CD8-positive, alpha-beta memory T cell (primary cell): ENCODE measurements at places on chromosomes 3 and 15. TPM values are rescaled to one million over a fixed set of nuclear protein-coding genes. Genes with fewer than 3 reads are reported as not detected.

The HTD2 gene
- total RNA-seq: 12.4 TPM

The PRR23B gene
- total RNA-seq: not detected

The EFCAB12 gene
- 0.40 TPM for total RNA-seq

The SNURF gene
- total RNA-seq: 22.8 TPM

The PYGO1 gene
- total RNA-seq: not detected

The TTC14 gene
- 37.2 TPM for total RNA-seq

The CCR5 gene
- total RNA-seq: 3.4 TPM

GRCh38 chr15:89776274-89777072, at the start of gene MESP2:
Gene MESP2 (plus strand): TSS chr15:89776332. CDS start chr15:89776358, 26 bp downstream.
- no peak within 1 kb of the TSS for H3K27ac ChIP-seq
- peaks cover 16% of the 10 kb centered on the region for H3K27me3 ChIP-seq
- no peaks in the 10 kb centered on the region for H3K36me3 ChIP-seq
- H3K4me3 ChIP-seq: no peak within 1 kb of the TSS
- DNase-seq: peak; percentile 18

DNA sequence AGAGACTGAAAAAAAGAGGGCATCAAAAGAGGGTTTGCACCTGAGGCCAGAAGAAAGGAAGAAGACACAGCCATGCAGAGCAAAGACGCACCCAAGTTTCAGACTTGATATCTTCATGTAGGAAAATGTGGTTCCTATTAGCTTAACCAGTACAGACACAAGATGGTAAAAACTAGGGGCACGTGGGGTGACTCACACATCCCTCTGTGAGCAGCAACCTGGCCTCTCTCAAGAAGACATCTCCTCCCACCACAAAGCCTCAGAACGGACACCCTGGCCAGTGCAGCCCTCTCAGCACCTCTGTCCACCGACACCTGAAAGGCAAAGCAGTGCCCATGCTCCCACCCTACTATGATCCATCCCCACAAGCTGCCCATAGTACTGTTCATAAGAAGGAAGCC, 33.3 kb downstream of the GLB1 start:
- DNase-seq: no peak
- peaks cover 3% of the 10 kb centered on the region for H3K36me3 ChIP-seq
- H3K27ac ChIP-seq: no peak overlapping the region

GRCh38 chr3:62586356-62586755, 213.0 kb upstream of the FEZF2 start:
- no peaks in the 10 kb centered on the region for H3K27me3 ChIP-seq
- H3K27ac ChIP-seq: no peak overlapping the region
- DNase-seq: no peak
- no peaks in the 10 kb centered on the region for H3K36me3 ChIP-seq
- H3K4me1 ChIP-seq: no peaks in the 10 kb centered on the region

DNA sequence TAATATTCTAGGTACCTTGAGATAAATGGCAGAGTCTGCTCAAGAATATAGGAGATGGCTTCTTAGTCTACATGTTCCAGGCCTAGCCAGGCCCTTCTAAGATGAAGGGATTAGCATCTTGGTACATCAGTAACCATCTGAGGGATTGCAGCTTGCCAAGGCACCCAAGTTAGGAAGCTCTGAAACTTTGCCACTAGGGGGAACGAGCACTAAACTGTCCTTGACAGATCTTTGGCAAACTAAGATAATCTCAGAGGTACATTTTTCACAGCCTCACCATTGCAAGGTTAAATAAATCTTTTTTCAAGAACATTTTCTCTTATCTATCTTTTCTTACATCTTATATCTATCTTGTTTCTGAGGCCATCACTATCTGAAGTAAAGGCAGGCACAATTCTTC, 351.2 kb downstream of the RAP2B start:
- no peaks in the 10 kb centered on the region for H3K27me3 ChIP-seq
- H3K27ac ChIP-seq: no peak overlapping the region
- no peak overlapping the region for H3K4me3 ChIP-seq
- peak; percentile 1 for DNase-seq
- no peaks in the 10 kb centered on the region for H3K36me3 ChIP-seq

DNA sequence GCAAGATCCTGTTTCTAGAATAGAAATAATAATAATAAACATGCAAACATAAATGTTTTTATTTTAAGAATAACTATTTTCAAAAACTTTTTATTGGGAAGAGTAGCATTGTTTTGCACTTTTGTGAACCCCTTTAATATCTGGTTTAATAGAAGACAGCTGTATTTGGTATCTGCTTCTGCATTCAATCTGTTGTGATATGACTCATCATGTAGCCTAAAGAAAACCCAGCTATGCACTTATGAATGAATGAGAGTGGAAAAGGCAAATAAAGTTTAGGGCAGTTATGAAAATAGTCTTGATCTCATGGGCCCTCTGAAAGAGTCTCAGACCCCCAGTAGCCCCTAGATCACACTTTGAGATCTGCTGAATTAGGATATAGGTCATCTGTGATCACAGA, 100.4 kb upstream of the PPP2R3A start:
- DNase-seq: no peak
- no peaks in the 10 kb centered on the region for H3K4me1 ChIP-seq
- H3K4me3 ChIP-seq: no peak overlapping the region

GRCh38 chr15:77145370-77145769, 74.5 kb upstream of the TSPAN3 start:
- no peaks in the 10 kb centered on the region for H3K36me3 ChIP-seq
- no peak overlapping the region for H3K4me3 ChIP-seq
- no peak for DNase-seq
- H3K27ac ChIP-seq: no peak overlapping the region

GRCh38 chr3:15148614-15149013, 49.7 kb upstream of the RBSN start:
- H3K4me3 ChIP-seq: no peak overlapping the region
- no peak overlapping the region for H3K27ac ChIP-seq
- DNase-seq: no peak

GRCh38 chr15:39125226-39125625, 455.7 kb upstream of the THBS1 start:
- no peaks in the 10 kb centered on the region for H3K27me3 ChIP-seq
- H3K27ac ChIP-seq: no peak overlapping the region
- no peaks in the 10 kb centered on the region for H3K4me1 ChIP-seq
- no peak overlapping the region for H3K4me3 ChIP-seq
- DNase-seq: no peak

GRCh38 chr15:52351206-52351908, 55.8 kb upstream of the MYO5C start:
- H3K4me3 ChIP-seq: no peak overlapping the region
- peaks cover 18% of the 10 kb centered on the region for H3K36me3 ChIP-seq
- H3K27ac ChIP-seq: no peak overlapping the region
- no peaks in the 10 kb centered on the region for H3K27me3 ChIP-seq
- no peaks in the 10 kb centered on the region for H3K4me1 ChIP-seq

DNA sequence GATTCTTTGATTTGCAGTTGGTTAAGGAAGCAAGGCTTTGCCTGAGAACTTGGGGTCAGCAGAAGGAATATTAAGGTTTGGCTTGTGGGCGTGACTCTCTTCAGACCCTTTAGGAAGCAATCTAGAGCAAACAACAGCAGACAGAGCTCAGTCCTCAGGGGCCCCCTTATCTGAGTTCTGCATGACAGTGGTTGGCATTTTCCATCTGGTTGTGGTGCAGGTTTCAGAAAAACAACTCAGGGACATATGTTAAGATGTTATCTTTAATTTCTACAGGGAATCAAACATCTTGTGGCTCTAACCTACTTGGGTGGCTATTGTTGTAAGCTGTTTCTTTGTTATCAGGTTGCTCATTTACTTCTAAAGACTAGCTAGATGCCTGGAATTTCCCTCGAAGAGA, 141.4 kb downstream of the VPS8 start:
- H3K27ac ChIP-seq: no peak overlapping the region
- H3K4me1 ChIP-seq: no peaks in the 10 kb centered on the region
- no peak for DNase-seq
- no peaks in the 10 kb centered on the region for H3K27me3 ChIP-seq

- no peak within 1 kb of the TSS for H3K27ac ChIP-seq
- peaks cover 66% of the 10 kb centered on the region for H3K4me1 ChIP-seq
- peaks cover 21% of the 10 kb centered on the region for H3K36me3 ChIP-seq
- H3K27me3 ChIP-seq: no peaks in the 10 kb centered on the region
- H3K4me3 ChIP-seq: peak within 1 kb of the TSS; percentile 56
- peak; percentile 65 for DNase-seq
These were observed at the start of gene ZMYND10 for GRCh38 chr3:50345586-50346234. Gene ZMYND10 (minus strand): TSS chr3:50345732. CDS start chr3:50345579, 153 bp downstream.

DNA sequence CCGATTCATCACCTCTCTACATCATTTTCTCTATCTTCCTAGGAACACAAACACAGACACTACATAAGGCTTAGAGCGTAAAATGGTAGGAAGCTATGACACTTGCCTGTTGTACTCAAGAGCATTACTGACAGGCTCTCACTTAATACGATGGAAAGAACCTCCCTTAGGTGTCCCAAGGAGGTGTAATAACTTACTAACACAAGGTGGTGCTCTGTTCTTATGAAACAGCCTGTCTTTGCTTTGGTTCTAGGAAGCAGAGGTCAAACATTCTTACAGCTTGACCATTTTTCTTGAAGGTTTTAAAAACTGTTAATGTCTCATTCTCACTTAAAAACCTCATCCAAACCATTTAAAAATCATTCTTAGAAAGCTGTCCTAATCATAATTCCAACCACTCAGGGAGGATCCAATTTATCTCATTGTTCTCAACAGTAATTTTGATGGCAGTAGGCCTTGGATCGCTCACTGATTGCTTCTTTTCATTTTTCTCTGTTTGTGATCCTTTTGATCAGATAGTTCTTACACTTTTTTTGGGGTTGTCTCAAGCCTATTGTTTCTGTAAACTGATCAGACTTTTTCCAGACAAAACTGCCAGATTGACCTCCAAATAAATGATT, 317.8 kb upstream of the AGTR1 start:
- H3K4me1 ChIP-seq: no peaks in the 10 kb centered on the region
- H3K27ac ChIP-seq: no peak overlapping the region
- no peak overlapping the region for H3K4me3 ChIP-seq
- no peak for DNase-seq

GRCh38 chr15:33200444-33200843, 5.9 kb upstream of the FMN1 start:
- no peak for DNase-seq
- H3K4me3 ChIP-seq: no peak overlapping the region
- H3K36me3 ChIP-seq: no peaks in the 10 kb centered on the region
- no peaks in the 10 kb centered on the region for H3K27me3 ChIP-seq

DNA sequence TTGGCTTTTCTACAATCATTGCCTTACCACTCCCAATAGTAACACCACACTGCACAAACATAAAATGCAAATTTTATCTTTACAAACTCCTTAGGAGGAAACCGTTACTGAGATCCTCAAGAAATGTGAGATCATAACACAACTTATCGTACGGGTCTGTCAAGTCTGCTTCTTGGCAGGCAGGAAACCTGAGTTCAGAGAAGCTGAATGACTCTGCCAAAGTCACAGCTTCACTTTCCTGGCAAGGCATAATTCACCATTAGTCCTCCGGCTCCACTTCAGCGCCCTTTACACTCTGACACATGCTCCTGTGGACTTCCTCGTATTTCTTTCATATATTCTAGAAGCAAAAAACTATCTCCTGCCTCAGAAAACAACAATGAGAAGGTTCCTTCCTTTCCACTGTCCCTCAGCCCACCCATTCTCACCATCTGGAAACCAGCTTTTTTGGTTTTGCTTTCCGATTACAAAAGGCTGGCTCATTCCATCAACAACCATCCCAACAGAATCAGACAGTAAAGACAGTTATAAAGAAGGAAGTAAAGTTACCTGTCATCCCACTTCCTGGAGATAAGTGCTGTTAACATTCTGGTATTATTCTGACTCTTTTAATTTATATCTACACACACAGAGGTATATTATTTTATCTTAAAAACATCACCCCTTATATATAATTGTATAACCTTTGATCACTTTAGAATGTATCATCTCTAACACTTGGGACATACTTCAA, 223.4 kb downstream of the STT3B start:
- DNase-seq: no peak
- H3K4me3 ChIP-seq: no peak overlapping the region
- H3K27ac ChIP-seq: no peak overlapping the region
- H3K36me3 ChIP-seq: no peaks in the 10 kb centered on the region
- H3K4me1 ChIP-seq: no peaks in the 10 kb centered on the region
- no peaks in the 10 kb centered on the region for H3K27me3 ChIP-seq

- DNase-seq: peak; percentile 70
- peaks cover 4% of the 10 kb centered on the region for H3K36me3 ChIP-seq
- H3K4me1 ChIP-seq: peaks cover 11% of the 10 kb centered on the region
- H3K4me3 ChIP-seq: peak overlapping the region; percentile 28
- peak overlapping the region; percentile 4 for H3K27ac ChIP-seq
These were observed 448 bp downstream of the PLXNB1 start for GRCh38 chr3:48429317-48429959.

DNA sequence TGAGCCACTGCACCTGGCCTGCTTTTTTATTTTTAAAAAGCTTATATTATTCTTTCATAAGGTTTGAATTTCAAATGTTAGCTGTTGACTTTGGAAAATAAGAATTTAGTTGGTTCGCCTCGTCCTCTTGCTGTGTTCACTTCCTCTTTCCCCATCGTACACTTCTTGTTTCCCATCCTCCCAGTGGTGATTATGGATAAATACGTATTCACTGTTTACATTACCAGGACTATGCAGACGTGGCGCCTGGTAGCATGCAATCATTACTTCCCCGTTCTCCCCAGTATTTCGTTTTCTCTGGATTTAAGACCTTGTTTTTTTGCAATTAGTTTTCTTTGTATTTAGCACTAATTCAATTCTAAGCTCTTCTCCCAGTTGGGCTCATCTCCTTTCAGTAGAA, 70.1 kb downstream of the LMLN start:
- peak overlapping the region; percentile 14 for H3K27ac ChIP-seq
- no peaks in the 10 kb centered on the region for H3K27me3 ChIP-seq
- H3K4me1 ChIP-seq: no peaks in the 10 kb centered on the region
- no peaks in the 10 kb centered on the region for H3K36me3 ChIP-seq
- H3K4me3 ChIP-seq: no peak overlapping the region

GRCh38 chr15:49982584-49982983, 136.4 kb downstream of the ATP8B4 start:
- H3K27me3 ChIP-seq: no peaks in the 10 kb centered on the region
- no peak overlapping the region for H3K4me3 ChIP-seq

GRCh38 chr15:22885120-22885519, 46.7 kb downstream of the NIPA2 start:
- no peak overlapping the region for H3K4me3 ChIP-seq
- no peak overlapping the region for H3K27ac ChIP-seq
- no peaks in the 10 kb centered on the region for H3K36me3 ChIP-seq

- no peak for DNase-seq
- no peak overlapping the region for H3K4me3 ChIP-seq
- H3K27me3 ChIP-seq: no peaks in the 10 kb centered on the region
These were observed 95.1 kb upstream of the MRPS22 start for GRCh38 chr3:139248593-139249255.

- H3K36me3 ChIP-seq: no peaks in the 10 kb centered on the region
- H3K27ac ChIP-seq: no peak overlapping the region
- H3K27me3 ChIP-seq: no peaks in the 10 kb centered on the region
- no peak for DNase-seq
- H3K4me1 ChIP-seq: no peaks in the 10 kb centered on the region
These were observed 176.0 kb downstream of the APBA2 start for GRCh38 chr15:29061746-29062145.

- no peaks in the 10 kb centered on the region for H3K27me3 ChIP-seq
- H3K36me3 ChIP-seq: no peaks in the 10 kb centered on the region
- no peak overlapping the region for H3K4me3 ChIP-seq
- H3K27ac ChIP-seq: no peak overlapping the region
These were observed 8.3 kb downstream of the ACKR4 start for GRCh38 chr3:132605374-132605792.

- peaks cover 15% of the 10 kb centered on the region for H3K4me1 ChIP-seq
- peaks cover 14% of the 10 kb centered on the region for H3K27me3 ChIP-seq
- no peaks in the 10 kb centered on the region for H3K36me3 ChIP-seq
- peak overlapping the region; percentile 84 for H3K4me3 ChIP-seq
- DNase-seq: no peak
These were observed 226.7 kb upstream of the C2CD4B start for GRCh38 chr15:62391641-62392262.
